ENCODE measurements at places on chromosomes 1 and 21. TPM values are rescaled to one million over a fixed set of nuclear protein-coding genes. Genes with fewer than 3 reads are reported as not detected.

DHCR24 gene
- 160 TPM for total RNA-seq

MR1 gene
- total RNA-seq: 25.9 TPM

LHX8 gene
- not detected for total RNA-seq

UBL4B gene
- total RNA-seq: not detected

NBPF9 gene
- 12.6 TPM for total RNA-seq

KRTAP11-1 gene
- not detected for total RNA-seq

C1orf185 gene
- total RNA-seq: not detected

KRTAP7-1 gene
- not detected for total RNA-seq

BCAN gene
- total RNA-seq: not detected

TESK2 gene
- 10.8 TPM for total RNA-seq

CCDC181 gene
- not detected for total RNA-seq

OR4F16 gene
- total RNA-seq: 0.79 TPM

TMEM269 gene
- 0.22 TPM for total RNA-seq

MTARC1 gene
- total RNA-seq: 0.65 TPM

NTMT2 gene
- not detected for total RNA-seq

ANGEL2 gene
- 42.4 TPM for total RNA-seq

KLF17 gene
- total RNA-seq: not detected

OR2W3 gene
- 1.6 TPM for total RNA-seq

PTPRC gene
- total RNA-seq: not detected

TFF3 gene
- total RNA-seq: not detected

FAM131C gene
- not detected for total RNA-seq

IGSF3 gene
- total RNA-seq: 120 TPM

CBR1 gene
- total RNA-seq: 34.9 TPM

GBP1 gene
- 3.1 TPM for total RNA-seq

RPAP2 gene
- total RNA-seq: 13.6 TPM

EDN2 gene
- total RNA-seq: 5.2 TPM

EPHB2 gene
- 3.5 TPM for total RNA-seq

IVL gene
- total RNA-seq: 0.79 TPM

LRRC3 gene
- 1.1 TPM for total RNA-seq

All from placental epithelial cell (primary cell).